Tongue (tissue), 3 donors: ENCODE measurements at places on chromosomes 4 and X.
A peak's percentile ranks its signal among the peaks of the same experiment; 100 is the strongest.

DNA sequence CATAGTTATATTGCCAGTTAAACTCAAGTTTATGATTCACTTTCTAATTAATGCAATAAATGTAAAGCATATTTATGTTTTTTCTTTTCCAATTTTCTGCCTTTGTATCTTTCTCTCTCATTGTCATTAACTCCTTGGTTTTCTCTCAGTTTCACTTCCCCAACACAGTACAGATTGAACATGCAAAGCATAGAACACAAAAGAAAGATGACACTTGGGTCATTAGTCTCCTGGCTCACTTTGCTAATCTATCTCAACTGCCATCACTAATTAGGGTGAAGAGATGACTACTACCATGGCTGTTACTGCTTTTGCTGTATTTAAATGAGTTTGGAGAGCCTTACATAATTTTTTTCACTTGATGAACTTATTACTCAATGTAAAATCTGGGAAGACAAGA lies 12.3 kb upstream of the NAA11 start:
- DNase-seq, result no peak

GRCh38 chr4:156718226-156718625 lies 253.4 kb downstream of the PDGFC start:
- DNase-seq, result no peak

- peak; percentile 56 for DNase-seq
Measured at GRCh38 chr4:99723612-99724011, 66.0 kb upstream of the C4orf54 start.

DNA sequence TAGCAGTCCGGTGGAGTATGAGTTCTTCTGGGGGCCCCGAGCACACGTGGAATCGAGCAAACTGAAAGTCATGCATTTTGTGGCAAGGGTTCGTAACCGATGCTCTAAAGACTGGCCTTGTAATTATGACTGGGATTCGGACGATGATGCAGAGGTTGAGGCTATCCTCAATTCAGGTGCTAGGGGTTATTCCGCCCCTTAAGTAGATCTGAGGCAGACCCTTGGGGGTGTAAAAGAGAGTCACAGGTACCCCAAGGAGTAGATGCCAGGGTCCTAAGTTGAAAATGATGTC lies 852 bp downstream of the MAGEH1 start:
- no peak for DNase-seq

- no peak for DNase-seq
Measured at GRCh38 chrX:22090181-22090580, 58.1 kb downstream of the PHEX start.

DNA sequence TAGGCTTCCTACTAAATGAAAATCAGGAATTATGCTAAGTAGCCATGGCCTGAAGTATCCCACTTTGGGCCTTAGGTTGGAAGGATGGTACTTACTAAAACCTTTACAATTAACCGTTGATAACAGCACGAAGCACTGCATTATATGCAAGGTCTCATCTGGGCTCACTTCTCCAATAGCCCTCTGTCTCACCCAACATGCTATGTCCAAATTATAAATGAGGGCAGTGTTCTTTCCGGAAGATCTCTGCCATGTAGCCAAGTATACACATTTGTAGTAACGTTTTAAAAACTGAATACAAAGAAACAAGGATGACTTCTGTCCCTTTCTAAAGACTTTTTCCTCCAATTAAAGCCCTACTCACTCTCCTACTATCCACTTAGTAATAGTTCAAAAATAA lies 51.6 kb downstream of the SCFD2 start:
- no peak for DNase-seq

DNA sequence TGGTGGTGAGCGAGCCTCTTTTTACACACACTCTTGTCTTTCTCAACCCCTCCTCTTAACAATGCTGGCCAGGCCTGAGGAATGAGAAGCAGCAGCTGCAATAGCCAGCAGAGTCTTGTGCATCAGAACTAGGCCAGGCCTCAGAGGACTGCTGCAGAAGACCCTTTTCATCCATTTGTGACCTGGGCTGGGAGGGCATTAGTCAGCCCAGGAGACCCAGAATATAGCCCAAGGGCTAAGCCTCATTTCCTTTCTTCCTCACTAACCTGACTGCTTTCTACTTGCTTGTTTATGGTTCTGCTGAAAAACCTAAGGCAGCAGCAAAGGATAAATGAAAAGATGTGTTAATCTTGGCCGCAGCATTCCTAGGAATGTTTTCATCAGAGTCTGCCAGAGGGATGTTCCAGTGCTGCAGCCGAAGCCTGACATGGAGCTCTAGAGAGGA lies 254.7 kb upstream of the AR start:
- DNase-seq, result peak; percentile 42

DNA sequence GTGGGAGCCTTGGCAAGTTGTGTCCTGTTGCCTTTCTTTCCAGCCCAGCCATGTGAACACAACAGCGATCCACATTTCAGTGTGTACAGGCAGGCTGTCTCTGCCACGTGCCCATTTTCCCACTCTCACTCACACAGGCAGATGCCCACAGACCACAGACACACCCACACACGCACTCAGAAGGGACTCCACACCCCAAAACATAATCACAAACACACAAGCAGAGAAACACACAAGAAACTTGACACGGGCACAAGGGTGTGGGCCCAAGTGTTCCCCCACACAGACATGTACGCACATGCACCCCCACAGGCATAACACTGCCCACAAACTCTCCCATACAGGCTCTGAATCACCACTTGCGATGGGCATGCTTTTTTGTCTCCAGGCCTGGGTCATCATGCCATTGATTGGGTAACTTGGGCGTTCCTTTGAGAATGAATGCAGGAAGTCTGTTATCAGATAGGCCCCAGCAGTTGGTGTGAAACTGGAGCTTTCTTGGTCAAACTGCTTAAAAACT lies 84.3 kb downstream of the NBDY start:
- no peak for DNase-seq
